ENCODE measurements at places on chromosomes 13 and 19.

GRCh38 chr13:39362652-39363381 lies 240.2 kb downstream of the LHFPL6 start:
- no peak for DNase-seq

DNA sequence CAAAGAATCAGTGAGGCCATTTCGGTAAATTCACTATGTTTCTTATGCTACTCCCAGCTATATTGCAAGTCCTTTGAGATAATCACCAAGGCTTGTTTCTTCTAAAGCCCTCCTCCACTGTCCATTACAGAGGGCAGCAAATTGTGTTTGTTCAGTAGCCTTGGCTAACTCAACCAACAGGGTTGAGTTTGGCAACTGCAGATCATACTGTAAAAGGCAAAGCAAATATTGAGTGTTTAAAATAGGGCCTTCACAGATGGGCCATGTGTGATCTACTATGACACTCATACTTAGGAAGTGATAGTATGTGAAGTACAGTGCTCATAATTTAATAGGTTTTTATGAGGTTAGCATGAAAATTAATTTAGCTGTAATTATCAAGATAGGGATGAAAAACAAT lies 171.3 kb downstream of the DACH1 start:
- no peak for DNase-seq

GRCh38 chr13:74449811-74450524 lies 315.8 kb upstream of the KLF12 start:
- DNase-seq: no peak

- DNase-seq: no peak
These were observed 248.7 kb downstream of the KLF5 start for GRCh38 chr13:73307481-73307880.

- DNase-seq: no peak
These were observed 6.3 kb upstream of the JUNB start for GRCh38 chr19:12784871-12785430.

- no peak for DNase-seq
These were observed 30.7 kb downstream of the GATAD2A start for GRCh38 chr19:19436137-19436691.

Measured in NCI-H1105 treated with DMSO at 0.1 percent for 48 hours (cell line).